ENCODE measurements at places on chromosomes 3 and 15.

DNA sequence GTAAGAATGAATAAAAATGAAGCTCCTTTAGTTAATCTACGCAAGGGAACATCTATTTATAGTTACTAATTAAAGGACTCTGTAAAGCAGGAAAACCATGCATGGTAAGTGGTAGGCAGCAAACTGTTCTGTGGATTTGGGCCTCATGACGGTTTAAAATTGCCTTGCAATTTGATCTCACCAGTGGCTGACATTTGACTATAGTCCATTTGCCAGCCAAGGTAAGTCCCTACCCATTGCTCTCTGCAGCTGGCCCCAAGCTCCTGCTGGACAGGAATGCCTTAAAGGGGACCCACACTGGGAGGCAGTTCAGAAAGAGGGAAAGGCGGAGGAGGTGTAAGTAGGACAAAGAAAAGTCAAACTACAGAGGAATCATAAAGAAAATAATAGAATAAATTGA is 203.3 kb downstream of the PLCL2 start:
- DNase-seq = peak; percentile 30

GRCh38 chr3:9369508-9369907 is 6.7 kb downstream of the THUMPD3 start:
- DNase-seq = no peak

GRCh38 chr15:63887630-63888029 is 53.9 kb upstream of the HERC1 start:
- peak; percentile 39 for DNase-seq

DNA sequence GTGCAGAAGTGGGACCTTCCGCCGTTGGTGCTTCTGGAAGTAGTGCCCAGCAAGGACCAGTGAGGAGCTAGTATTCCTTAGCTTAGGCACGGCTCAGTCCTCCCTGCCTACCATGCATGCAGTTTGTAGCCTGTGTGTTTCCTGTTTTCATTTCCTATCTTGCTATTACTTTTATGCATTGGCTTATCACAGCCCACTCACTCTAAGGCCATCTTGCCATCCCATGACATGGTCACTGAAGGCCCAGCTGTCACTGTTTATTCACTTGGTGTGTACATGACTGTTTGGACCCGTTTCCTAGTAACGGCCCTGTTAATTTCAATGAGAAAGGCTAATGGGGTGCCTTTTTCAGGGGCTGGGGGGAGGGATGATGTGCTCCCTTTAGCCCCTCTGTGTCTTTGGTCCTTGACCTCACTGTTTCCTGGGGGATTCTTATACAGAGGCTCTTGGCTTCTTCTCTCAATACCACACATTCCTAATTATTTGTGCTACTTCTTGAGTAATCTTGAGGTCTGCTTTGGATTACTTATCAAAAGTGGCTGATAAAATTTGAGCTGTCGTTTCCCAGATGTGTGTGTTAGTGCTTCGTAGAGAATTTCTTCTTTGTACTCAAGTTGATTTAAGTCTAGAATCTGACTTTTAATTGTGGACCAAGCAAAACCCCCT is 24.5 kb upstream of the TRAK1 start:
- DNase-seq = peak; percentile 93

GRCh38 chr3:36695113-36695768 is 69.1 kb downstream of the DCLK3 start:
- DNase-seq = no peak

DNA sequence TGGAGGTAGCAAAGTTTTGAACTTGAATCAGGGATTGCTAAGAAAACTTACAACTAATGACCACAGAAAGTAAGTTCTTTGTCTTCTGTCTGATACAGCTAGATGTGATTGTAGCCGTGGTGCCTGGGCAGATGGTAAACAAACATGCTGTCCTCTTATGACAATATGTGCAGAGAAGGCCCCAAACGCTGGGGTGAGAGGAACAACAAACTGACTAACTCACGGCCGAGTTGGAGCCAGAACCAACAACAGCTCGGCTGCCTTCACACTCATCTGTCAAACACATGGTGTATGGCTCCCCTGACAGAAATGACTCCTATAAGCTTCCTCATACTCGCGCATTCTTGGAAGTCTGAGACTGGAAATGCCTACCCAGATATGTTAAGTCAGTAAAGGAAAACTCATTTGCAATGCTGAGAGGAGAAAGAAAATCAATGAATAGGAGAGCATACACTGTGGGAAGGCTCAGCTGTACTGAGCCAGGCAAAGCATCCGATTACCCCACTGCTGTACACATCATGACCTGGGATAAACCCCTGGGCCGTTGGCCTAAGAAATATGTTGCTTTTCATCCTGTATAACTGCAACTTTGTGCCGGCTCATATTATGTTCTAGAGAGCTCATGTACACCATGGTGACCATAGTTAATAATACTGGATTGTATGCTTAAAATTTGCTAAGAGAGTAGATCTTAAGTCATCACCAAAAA is 5.7 kb downstream of the THBS1 start:
- DNase-seq = peak; percentile 64

GRCh38 chr3:18888370-18888769 is 259.9 kb upstream of the KCNH8 start:
- DNase-seq = no peak

- no peak for DNase-seq
Observed at GRCh38 chr3:23239211-23240068, 36.3 kb downstream of the UBE2E2 start.

DNA sequence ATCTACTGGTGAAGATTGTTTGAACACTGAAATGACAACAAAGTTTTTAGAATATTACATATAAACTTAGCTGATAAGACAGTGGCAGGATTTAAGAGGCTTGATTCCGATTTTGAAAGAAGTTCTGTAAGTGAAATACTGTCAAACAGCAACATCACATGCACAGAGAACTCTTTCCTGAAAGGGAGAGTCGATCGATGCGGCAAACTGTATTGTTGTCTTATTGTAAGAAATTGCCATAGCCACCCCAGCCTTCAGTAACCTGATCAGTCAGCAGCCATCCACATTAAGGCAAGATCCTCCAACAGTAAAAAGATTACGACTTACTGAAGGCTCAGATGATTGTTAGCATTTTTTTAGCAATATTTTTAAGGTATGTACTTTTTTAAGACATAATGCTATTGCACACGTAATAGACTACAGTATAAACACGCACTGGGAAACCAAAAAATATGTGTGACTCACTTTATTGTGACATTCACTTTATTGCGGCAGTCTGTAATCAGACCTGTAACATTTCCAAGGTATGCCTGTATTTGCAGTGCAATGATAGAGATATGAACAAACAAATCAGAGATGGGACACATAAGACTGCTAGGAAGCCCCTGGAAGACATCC is 225.6 kb upstream of the UBE2E1 start:
- DNase-seq = no peak

GRCh38 chr3:32751377-32751776 is 66.4 kb downstream of the CNOT10 start:
- DNase-seq = no peak

- peak; percentile 61 for DNase-seq
Observed at GRCh38 chr15:87365186-87365585, 891.4 kb downstream of the NTRK3 start.

GRCh38 chr15:34470091-34470490 is 32.5 kb upstream of the GOLGA8A start:
- DNase-seq = peak; percentile 5

GRCh38 chr15:34760909-34761308 is 6.1 kb upstream of the GJD2 start:
- no peak for DNase-seq

DNA sequence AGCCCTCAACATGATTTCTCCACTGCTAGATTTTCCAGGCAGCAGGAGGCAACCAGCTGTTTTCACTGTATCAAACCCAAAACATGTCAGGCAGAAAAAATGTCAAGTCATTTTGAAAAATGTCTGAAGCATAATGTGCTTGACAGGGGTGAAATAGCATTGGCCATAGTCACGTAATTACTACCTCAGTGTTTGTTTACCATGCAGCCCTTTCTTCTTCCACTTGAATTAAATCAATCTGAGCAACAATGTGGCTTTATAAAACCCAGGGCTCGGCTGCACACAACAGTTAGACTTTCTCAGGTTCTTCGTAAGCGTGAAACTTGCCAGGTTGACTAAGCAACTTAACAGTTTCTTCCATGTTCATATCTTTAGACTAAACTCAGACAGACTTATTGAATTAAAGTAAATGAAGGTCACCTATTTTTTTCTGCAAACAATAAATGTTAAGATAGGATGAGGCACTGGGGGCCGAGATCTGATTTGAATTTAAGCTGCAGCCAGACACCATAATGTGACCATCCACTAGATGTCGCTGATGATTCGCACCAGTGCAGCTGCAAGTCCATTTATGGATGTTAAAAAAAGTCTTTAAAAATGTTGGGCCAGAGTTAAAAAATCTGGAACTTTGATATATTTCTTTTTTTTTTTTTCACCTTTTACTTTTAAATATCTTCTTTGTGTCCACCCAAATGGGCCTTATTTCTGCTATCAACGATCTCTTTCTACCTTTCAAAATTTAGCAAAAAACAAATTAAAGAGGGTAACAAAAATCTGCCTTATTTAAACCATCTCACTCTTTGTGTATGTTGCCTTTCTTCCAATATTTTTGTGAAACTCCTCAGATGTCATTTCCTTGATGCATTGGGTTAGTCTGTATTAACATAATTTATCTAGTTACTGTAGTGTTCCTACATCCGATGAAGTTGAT is 305.9 kb downstream of the CACNA2D3 start:
- peak; percentile 64 for DNase-seq

GRCh38 chr15:85704066-85704465 is 90.7 kb downstream of the KLHL25 start:
- no peak for DNase-seq

GRCh38 chr3:158539414-158540014 is 31.5 kb upstream of the MLF1 start:
- peak; percentile 53 for DNase-seq

DNA sequence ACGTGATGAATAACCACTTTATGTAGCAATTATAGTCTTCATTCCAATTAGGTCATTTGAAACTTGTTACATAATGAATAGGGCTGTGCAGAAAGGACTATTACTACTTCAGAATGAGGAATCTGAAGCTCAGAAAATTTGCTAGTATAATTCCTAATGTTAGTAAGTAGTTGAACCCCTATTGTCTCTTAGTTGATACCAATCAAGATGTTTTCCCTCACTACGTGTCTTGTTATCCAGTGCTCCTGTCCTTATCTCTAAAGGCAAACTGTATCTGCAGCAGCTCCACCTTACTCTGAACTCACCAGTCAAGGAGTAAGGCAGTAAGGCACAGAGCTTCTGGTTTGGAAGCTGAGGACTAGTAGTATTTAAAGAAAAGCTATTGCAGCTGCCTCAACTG is 32.0 kb downstream of the RAB11A start:
- no peak for DNase-seq

DNA sequence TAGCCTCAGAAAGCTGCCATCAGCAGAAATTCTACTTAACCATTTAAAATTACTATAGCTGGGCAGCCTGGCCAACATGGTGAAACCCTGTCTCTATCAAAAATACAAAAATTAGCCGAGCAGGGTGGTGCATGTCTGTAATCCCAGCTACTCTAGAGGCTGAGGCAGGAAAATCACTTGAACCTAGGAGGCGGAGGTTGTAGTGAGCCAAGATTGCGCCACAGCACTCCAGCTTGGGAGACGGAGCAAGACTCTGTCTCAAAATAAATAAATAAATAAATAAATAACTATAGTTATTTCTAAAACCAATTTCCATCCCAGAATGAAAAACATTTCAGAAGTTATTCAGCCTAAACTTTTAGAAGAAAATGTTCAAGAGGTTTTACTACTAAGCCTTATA is 25.1 kb downstream of the LRRFIP2 start:
- no peak for DNase-seq

GRCh38 chr15:34353627-34354026 is 10.5 kb downstream of the NUTM1 start:
- no peak for DNase-seq

GRCh38 chr3:177236704-177237103 is 39.4 kb upstream of the TBL1XR1 start:
- no peak for DNase-seq

- DNase-seq = no peak
Observed at GRCh38 chr3:168709073-168709472, 613.3 kb upstream of the GOLIM4 start.
